H9 (cell line): ENCODE measurements at places on chromosomes 1 and 21.

GRCh38 chr1:26498894-26499293, 26.7 kb downstream of the HMGN2 start:
- no peak for DNase-seq

- DNase-seq: no peak
Observed at GRCh38 chr1:60878323-60878722, 204.0 kb upstream of the NFIA start.

- DNase-seq: no peak
Observed at GRCh38 chr1:41742219-41742618, 176.5 kb downstream of the HIVEP3 start.

- DNase-seq: no peak
Observed at GRCh38 chr1:39833121-39833520, 44.5 kb upstream of the BMP8B start.

DNA sequence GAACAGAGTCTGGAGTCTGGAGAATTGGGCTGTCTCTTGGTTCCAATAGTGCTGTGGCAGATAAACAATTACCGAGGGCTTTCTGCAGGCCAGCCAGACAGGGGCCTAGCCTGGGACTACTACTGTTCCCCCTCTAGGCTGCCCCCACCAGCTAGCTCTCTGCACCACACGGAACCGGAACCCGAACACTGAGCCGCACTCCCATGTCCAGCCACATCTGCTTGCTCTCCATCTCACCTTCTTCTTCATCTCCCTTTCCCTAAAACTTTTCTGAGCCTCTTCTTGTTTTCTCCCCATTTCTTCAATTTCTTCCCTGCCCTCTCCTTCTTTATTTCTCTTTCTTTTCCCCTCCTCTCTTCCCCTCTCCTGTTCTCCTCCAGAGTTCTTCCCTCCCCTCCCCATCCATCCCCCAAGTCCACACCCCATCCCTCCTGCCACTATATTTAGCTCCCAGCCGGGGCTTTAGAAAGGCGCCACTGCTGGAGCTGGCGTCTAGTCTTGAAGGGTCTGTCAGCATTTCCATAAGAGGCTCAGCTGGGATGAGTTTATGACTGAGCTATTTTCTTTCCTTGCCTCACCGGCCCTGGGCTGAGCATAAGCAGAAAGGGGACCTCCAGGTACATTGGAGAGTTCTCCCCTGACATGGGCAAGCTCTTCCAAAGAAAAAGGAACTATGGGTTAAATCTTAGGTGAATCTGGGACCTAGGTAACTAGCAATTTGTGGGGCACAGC, 25.7 kb upstream of the ATP2B4 start:
- DNase-seq: no peak

DNA sequence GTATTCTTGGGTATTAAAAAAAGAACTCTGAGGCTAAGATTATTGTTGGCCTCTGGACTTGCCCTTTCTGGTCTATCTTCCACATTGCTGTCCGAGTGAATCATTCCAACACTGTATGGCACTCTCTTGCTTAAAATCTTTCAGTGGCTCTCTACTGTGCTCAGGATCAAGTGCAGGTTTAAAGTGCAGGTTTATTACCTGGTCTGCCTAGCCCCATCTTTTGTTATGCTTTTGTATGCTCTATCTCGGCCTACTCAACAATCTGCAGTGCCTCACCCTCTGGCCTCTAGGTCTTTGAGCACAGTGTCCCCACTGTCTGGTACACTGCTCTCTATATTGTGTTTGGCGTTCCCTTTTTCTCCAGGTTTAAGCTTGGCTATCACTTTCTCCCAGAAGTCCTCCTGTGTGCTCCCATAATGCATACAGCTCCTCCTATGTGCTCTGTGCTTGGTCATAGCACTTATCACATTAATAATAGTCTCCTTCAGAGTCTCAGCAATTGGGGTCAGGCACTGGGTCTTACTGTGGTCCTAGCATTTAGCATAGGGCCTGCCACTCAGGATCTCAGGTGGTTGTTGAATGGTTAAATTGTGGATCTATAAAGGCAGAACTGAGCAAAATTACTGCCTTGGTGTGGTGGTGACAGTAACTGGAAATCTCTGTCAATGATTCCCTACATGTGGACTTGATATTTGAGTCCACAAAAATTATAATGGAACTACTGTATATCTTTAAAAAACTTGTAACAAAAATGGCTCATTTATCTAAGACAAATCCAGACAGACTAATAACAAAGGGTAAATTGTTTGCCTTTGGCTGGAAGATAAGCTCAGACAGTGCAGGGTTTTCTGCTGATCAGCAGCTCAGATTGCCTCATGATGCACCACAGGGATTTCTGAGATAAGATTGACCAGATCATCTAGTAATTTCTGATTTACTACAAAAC, 10.6 kb upstream of the LDLRAD1 start:
- no peak for DNase-seq

DNA sequence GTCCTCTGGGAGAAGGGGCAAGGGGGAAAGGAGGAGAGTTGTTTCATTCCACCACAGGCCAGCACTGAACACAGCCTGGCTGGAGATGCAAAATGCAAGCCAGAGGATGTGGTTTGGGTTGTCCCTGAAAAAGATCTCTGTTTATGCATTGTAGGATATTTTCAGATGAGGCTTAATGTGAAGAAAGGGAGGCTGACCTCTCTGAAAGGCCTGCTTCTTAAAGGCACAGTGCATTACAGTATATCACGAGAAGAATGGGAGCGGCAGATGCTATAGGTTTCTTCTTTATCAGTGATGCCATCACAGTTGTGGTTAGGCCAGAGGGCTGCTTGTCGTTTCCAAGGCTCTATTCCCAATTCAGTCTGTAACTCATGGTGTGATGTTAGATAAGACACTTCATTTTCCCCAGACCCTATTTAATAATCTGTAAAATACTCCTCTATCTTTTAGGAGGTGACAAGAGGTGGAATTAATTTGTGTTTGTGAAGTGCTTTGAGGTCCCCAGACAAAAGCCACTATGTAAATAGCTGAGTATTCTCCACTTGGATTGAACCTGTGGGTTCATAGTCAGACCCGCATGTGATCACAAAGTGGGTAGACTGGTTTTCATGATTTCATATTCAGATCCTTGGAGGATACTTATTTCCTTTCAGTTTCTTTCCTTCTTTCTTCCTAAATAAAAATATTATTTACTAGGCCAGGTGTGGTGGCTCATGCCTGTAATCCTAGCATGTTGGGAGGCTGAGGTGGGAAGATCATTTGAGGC, 76.5 kb upstream of the WDR26 start:
- no peak for DNase-seq

DNA sequence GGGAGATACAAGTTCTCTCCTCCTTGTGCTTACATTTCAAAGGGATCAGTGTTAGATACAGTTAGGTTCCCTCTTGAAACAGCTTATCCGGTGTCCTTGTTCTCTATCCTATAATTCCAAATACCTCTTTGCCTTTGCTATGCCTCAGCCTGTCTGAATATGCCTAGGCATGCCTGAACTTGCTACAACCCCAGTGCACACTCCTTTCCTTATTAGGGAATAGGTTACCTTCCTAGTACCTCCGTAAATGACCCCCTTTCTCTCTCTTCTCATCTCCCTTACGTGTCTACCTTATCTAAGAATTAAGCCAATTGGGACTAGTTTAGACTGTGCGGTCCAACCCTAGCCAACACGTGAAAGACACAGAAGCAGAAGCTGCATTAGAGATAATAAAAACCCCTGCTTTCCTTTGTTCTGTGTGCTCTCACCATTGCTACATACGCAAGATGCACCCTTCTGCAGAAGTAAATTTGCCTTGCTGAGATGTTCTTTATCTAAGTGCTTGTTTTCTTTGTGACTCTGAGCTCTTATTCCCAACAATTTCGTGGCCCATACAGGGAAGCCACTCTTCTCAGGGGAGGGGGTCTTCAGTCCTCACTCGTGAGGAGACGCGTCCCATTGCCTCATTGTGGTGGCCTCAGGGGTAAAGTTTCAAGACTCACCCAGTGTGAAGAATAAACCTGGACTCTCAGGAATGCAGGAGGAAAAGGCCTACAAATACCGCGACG, 802.1 kb downstream of the PLA2G4A start:
- peak; percentile 65 for DNase-seq

DNA sequence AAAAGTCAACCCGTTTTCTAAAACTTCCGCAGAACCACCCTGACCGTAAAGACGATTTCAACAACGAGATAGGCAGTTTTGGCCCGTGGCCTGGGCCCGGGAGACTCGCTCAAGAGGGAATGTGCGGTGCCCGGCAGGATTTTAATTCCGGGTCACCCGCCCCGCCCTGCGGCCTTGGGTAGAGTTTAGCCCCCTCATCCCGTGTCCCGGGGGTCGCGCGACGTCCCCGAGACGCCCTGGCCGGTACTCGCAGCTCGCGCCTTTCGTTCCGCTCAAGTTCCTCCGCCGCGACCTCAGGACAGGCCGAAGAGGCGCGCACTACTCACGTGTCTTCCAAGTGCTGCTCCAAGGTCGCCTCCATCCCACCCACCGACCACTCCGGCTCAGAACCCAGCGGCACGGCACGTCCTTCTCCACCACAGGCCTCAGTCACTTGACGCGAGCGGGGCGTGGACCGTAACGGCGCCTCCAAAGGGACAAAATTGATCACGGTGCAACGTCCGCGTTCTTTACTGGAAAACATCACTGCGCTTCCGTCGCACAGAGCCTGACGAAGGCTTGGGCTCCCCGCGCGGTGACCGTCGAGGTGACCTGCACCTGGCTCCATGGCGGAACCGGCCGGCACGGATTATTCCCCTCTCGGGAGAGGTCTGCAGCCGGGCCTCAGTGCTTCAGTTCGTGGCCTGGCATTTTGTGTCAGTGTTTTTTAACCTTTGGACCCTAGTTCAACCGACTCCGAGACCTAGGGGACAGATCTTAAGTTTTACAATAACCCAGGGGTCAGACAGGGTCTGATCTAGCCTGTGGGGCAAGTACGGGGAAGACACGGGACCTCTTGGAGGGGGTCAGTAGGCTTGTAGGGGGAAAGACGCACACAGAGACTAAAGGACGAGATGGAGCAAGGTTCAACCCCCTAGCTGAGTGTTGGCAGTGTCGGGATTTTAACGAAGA, at the start of gene LAMTOR5:
LAMTOR5 (minus strand) TSS at position 435 of the 951 bp plus-strand sequence; CDS start at position 361, 74 bp downstream.
- DNase-seq: peak; percentile 83

DNA sequence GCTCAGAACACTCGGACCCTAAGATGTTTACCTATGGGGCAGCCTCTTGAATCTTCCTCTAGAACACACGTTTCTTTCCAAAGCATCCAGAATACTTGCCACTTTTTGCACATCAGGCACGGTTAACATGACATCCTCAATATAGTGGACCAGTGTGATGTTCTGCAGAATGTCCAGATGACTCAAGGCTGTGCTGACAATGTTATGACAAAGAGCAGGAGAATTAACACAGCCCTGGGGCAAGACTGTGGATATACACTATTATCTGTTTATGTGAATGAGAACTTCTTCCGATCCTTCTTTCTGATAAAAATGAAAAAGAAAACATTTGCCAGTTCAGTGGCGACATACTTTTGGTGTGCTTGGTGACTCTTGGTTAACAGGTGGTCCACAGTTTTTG, 154.3 kb downstream of the PDE4B start:
- DNase-seq: no peak

GRCh38 chr21:28148400-28149064, 844.1 kb downstream of the LTN1 start:
- DNase-seq: no peak

DNA sequence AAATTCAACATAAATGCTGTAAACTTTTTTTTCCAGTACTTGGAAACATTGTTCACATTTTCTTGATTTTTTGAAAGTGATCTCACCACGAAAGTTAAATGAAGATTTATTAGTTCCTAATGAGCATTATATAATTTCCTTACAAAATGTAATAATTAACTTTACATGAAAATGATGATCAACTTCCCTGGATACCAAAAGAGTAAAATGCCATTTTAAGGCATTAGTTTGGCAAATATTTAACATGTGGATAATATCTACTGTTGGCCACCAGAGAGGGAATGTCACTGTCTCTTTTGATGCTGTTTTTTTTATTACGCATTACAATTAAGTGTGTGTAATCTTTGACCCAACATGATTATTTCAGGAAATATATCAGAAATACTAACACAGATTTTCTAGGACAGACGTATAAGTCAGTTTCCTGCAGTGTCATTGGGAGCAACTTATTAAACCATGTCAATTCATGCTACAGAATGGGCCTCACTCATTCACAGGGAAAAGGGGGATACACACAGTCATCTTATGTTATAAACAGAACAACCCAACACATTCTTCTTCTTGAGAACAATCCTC, 903.9 kb upstream of the ADGRL2 start:
- no peak for DNase-seq

GRCh38 chr1:6657138-6657537, 32.5 kb downstream of the THAP3 start:
- DNase-seq: no peak

DNA sequence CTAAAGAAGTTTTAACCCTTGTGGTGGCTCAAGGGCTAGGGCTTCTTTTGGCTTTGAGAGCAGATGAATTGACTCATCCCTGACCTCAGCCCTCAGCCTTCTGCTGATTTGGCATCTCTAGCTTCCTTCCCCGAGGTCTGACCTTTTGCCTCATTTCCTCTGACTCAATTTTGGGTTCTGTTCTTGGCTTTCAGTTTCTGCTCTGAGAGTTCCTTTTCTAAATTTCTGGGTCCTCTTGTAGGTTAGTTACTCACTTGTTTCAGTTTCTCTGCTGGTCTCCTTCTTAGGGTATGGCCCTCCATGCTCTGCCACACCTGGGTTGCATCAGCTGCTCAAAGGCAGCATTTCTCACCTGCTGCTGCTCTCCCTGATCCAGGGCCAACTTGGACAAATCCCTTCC, 19.4 kb downstream of the PDE4B start:
- DNase-seq: no peak

- DNase-seq: no peak
Observed at GRCh38 chr1:9426291-9426711, 113.0 kb upstream of the SLC25A33 start.

GRCh38 chr1:6870571-6870970, 85.3 kb downstream of the CAMTA1 start:
- no peak for DNase-seq

DNA sequence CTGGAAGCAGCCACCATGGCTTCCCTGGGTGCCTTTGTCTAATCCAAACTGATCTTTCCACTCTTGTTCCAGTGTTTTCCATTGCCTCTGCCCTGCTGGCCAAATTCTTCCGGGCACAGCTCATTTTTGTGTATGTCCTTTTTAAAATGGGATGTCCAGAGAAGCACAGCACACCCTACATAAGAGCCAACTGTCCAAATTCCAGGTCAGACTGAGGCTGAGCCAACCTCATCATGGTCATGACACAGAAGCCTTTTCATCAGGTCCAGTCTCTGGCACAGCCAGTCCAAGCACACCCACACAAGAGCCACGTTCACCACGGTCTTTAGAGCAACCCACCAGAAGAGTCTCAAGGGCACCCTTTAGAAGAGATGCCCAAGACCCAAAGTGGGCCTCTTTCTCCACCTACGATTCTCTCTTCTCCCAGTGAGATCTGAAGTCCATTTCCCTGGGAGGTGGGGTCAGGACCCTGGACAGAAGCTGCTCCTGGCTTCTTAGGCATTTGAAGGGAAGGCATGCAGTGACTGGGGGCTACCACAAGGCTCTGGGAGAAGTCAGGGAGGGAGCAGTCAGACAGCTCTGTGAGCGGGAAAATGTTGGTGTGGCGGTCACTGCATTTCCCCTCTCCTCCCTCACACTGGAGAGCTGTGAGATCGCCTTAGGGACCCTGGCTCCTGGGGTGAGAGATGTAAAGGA, 53.2 kb downstream of the SYT2 start:
- peak; percentile 84 for DNase-seq

- no peak for DNase-seq
Observed at GRCh38 chr1:204448344-204448964, 36.8 kb upstream of the PPP1R15B start.

- no peak for DNase-seq
Observed at GRCh38 chr1:56229186-56229585, 350.2 kb downstream of the PLPP3 start.

GRCh38 chr1:107954126-107954525, 10.9 kb downstream of the VAV3 start:
- DNase-seq: no peak
